ENCODE measurements at places on chromosomes 1 and 21. TPM values are rescaled to one million over a fixed set of nuclear protein-coding genes. Genes with fewer than 3 reads are reported as not detected.

Gene BMP8B
- total RNA-seq, result not detected

Gene PGLYRP4
- total RNA-seq, result not detected

Gene TMEM61
- total RNA-seq, result not detected

Gene PPCS
- total RNA-seq, result 8.2 TPM

Gene ATP1A2
- total RNA-seq, result under 0.01 TPM

Gene MTMR11
- total RNA-seq, result 1.7 TPM

- no peak for DNase-seq
These were observed 37.6 kb downstream of the PRKCZ start for GRCh38 chr1:2087766-2088165.

GRCh38 chr1:199808110-199808870 is 219.2 kb upstream of the NR5A2 start:
- DNase-seq, result peak; percentile 4

DNA sequence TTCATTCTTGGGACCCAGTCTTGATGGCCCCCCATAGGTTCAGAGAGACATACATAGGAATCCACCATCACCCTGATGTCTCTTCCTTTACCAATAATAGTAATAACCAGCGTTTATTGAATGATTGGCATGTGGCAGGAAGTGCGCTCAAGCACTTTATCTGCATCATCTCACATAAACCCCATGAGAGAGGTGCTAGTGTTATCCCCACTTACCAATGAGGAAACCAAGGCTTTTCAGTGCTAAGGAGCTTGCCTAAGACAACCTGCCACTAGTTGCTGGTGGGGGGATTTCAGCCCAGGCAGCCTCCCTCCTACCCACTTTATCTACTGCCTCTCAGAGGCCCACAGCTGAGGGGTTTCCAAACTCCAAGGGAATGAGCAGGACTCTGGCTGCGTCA is 7.7 kb downstream of the LGR6 start:
- no peak for DNase-seq

DNA sequence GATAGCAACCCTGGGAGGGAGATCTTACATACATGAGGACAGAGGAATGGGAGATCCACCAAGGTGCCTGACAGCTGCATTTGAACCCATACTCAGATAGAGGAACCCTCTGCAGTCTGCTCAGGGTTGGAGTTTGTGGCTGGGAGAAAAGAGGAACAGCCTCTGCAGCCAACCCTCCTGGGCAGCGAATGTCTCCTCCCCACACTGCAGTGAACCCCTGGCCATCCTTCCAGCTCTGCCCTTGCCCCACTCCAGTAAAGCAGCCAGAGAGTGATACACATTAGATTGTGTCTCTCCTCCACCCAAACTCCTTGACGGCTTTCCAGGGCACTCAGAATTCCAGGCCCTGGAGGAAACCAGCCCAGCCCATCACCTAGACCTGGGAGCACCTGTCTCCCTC is 137.7 kb downstream of the RUNX1 start:
- no peak for DNase-seq

DNA sequence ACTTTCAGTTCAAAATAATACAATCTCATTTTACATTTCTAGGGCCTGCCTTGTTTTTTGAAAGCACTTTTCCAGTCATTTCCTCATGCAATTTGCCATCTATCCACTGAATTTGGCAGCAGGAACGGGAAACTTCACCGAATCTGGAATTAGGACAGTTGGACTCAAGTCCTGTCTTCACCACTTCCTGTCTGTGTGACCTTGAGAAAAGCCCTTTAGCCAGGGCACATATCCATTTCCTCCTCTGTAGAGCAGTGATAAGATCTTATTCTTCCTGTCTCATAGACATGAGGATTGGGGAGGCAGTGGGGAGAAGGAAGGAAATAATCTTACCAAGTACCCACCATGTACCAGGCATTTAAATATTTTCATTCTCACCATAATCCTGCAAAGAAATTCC is 12.0 kb downstream of the VAV3 start:
- DNase-seq, result no peak

GRCh38 chr1:38006008-38006828 is 904 bp upstream of the FHL3 start:
- no peak for DNase-seq

- peak; percentile 54 for DNase-seq
These were observed 148.7 kb downstream of the ADSS2 start for GRCh38 chr1:244302876-244303609.

DNA sequence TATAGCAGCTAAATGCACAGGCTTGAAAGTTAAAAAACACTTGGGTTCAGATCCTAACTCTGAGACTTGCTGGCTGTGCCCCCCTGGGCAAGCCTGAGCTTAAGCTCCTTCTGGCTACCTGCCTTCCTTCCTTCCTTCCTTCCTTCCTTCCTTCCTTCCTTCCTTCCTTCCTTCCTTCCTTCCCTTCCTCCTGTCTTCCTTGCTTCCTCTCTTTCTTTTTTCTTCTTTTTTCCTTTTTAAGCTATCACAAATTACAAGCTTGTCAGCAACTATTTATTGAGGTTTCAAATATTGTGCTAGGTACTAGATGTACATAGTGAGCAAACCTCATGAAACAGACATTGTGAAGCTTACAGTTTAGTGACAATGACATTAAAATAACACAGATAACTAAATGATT is 15.1 kb downstream of the SGIP1 start:
- no peak for DNase-seq

DNA sequence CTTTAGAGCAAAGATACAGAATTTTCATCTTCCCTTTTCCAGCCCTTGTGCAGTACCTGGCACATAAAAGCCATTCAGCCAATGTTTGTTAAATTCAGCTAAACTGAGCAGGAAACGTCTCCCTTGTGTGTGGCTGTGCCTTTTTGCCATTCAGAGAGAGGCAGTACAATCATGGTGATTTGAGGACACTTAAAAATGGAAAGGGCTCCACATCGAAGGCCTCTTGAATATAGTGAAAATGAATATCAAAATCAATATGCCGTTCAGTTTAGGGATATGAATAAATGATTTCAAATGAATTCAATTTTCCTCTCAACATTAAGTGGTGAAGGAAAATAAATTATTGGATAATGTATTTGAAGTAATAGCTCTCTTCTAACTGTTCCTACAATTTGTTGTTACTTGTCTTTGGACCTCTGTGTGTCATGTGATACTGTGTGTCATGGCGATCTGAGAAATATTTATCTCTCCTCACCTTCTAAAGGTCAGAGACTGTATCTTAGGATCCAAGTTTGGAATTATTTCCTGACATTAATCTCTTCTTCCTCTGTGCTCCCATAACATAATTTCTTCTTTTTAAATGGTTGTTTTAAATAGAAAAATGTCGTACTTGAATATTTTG is 355.6 kb upstream of the ST6GALNAC5 start:
- DNase-seq, result no peak

DNA sequence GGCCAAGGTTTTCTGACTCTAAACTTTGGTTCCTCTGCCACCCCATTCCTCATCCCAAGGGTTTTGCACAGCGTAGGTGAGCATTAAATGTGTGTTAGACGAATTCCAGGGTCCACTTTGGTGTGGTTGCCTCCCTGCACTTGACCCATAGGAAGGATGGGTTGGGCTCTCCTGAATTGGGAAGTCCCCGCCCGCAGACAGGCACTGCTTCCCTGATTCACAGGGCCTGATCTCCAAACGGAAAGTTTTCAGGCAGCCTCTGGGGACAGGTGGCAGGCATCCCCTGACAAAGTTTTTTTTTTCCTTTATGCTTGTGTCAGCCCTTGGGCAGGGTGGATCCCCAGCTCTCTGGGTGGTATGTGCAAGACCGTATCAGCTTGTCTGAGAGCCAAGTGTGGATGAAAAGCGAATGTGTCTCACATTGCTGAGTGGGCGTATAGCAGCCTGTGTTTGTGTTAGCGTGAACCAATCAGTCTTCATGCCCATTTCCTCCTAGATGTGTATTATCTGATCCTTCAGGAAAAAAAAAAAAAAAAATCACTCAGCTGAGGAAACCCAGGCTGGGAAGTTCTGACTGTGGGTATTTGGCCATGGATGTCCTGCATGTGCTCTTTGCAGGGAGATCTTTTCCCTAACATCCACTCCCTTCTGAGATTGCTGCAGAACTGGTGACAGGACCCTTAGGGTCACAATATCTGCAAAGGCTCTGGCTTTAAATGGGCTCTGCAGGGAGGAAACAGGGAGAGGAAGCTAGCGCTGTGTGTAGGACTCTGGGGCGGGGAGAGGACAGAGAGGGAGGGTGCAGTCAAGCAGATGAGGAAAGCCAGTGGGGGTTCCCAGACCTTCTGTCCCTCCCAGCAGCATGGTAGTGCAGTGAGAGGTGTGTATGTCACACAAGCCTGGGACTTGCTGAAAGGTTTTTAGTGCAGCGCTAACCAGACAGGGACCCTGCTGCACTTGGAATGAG is 42.2 kb upstream of the TRABD2B start:
- peak; percentile 19 for DNase-seq

- peak; percentile 97 for DNase-seq
These were observed 30.2 kb upstream of the DDX59 start for GRCh38 chr1:200699871-200700270.

DNA sequence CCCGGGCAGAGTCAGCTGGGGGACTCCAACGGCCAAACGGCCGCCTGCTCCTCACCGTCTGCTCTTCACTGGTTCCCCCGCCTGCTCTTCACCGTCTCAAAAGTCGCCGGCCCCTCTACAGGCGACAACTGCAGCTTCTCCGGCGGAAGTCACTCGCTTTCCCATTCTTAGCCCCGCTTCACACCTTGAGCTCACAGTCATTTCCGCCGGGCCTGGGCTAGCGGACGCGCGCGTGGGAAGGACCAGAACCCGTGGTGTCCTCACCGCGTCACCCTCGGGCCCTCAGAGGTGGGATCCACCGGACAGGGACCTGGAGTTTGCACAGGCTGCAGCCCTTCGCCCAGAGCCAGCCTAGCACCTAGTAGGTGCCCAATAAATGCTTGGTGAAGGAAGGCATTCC is 27.9 kb upstream of the HJV start:
- no peak for DNase-seq

Data from IMR-90 (cell line).